ENCODE measurements at places on chromosomes 13 and 19.

DNA sequence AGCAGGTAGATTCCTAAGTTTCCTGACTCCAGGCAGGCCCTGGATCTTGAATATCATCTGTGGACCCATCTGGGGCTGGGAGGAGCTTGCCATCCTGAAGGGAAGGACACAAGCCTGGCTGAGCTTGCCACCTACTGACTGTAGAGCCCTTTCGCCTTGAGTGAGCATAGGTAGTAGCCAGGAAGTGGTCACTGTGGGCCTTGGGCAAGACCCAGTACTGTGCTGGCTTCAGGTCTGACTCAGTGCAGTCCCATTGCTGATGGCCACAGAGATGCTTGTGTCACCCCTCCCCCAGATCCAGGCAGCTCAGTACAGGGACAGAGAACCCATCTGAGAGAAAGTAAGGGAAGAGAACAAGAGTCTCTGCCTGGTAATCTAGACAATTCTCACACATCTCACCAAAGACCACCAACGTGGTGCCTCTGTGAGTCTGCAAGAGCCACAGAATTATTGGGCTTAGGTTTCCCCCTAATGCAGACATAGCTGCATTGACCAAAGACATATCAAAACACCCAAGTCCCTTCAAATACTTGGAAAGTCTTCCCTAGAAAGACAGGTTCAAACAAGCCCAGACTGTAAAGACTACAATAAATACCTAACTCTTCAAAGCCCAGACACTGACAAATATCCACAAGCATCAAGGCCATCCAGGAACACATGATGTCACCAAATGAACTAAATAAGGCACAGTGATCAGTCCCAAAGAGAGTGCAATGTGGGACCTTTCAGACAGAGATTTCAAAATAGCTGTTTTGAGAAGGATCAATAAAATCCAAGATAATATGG lies 108.2 kb upstream of the WASF3 start:
- no peak for DNase-seq

- peak; percentile 88 for DNase-seq
These were observed 4.5 kb downstream of the TPRX2 start for GRCh38 chr19:47863514-47863936.

GRCh38 chr19:49651029-49651819 lies 9.2 kb downstream of the SCAF1 start:
- DNase-seq: no peak

DNA sequence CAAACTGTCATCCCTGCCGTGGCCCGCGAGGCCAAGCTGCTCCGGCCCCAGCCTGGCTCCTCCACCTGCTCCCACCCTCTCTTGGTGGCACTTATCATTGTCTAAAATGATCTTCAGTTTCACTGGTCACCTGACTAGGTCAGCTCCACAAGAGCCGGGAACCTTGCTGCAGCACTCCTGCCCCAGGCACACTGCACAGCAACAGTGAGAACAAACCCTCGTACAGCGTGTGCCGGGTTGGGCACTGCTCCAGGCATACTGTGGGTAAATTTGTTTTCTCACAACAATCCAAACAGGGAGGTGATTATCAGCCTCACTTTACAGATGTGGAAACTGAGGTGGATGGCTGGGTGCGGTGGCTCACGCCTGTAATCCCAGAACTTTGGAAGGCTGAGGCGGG lies 8.9 kb downstream of the DEDD2 start:
- no peak for DNase-seq

GRCh38 chr13:41668130-41668757 lies 210.9 kb downstream of the RGCC start:
- peak; percentile 62 for DNase-seq

- no peak for DNase-seq
These were observed 3.2 kb downstream of the MAB21L1 start for GRCh38 chr13:35473206-35473775.

DNA sequence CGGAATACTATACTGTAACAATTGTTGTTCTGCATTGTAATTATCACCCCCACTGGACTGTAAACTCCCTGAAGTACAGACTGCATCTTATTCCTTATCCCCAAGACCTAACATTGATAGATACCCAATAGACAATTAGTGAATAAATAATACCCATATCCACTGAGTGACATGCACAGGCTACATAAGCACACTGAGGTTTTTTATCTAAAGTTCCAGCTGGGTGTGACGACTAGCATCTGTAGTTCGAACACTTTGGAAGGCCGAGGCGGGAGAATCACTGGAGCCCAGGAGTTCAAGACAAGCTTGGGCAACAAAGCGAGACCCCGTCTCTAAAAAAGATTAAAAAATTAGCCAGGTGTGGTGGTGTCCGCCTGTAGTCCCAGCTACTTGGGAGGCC lies 2.5 kb downstream of the KPNA3 start:
- no peak for DNase-seq

All from activated CD8-positive, alpha-beta T cell treated with anti-CD3 and anti-CD28 coated beads, Interleukin-2, amount 10 ng/mL, durations not matched to agents 7 days and 5 days (primary cell).